ENCODE measurements at places on chromosomes 11 and 22.

- ATAC-seq = no peak
These were observed 22.6 kb downstream of the BUD13 start for GRCh38 chr11:116750070-116750718.

- ATAC-seq = no peak
These were observed 804.2 kb downstream of the NTM start for GRCh38 chr11:132174362-132175255.

- ATAC-seq = no peak
These were observed 36.8 kb downstream of the BRD1 start for GRCh38 chr22:49790912-49791311.

GRCh38 chr11:123856444-123856843 is 29.0 kb downstream of the TMEM225 start:
- ATAC-seq = no peak

DNA sequence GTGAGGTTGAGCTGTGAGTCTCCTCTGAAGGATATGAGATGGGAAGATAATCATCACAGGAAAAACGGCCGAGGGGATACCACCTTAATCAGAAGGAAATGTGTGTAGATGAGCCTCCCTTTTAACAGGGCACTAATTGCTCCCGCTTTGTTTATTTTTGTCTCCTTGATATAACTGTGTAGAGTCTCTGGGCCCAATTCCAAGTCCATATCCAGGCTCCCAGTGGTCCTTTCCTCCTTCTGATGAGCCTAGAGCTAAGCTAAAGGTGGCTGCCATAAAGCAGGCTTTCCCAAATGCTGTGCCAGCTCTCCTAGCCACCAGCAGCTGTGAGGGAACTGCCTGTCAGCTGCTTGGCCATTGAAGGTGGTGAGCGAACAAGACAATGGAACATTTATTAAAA is 17.1 kb upstream of the CCDC90B start:
- no peak for ATAC-seq

DNA sequence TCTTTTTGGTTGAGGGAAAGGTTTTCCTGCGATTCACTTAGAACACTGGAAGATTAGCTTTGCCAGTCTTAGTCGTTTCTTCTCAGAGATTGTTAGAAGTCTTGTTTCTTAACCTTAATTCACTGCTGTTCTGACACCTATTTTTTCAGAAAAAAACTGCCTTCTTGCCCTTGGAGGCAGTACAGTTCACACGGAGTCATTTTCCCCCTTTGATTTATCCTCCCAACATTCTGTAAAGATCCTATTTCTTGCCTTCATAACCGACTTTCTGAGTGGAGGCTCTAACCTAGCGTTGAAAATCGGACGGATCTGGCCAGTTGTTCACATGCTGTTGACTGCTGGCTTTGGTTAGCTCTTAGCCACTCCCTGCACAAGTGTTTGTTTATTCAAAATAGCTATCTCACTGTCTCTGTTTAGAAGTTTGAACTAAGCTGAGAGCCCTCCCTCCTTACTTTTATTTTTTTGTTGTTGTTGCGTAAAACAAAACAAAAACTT is 737 bp downstream of the BCL2L13 start:
- ATAC-seq = no peak

- peak; percentile 0 for ATAC-seq
These were observed 768 bp downstream of the LDHA start for GRCh38 chr11:18394928-18395734.

GRCh38 chr11:35588627-35589026 is 29.6 kb upstream of the FJX1 start:
- ATAC-seq = no peak

- no peak for ATAC-seq
These were observed 37.1 kb upstream of the SLC37A2 start for GRCh38 chr11:125025968-125026367.

GRCh38 chr11:39651857-39652461 is 1807.5 kb downstream of the LRRC4C start:
- peak; percentile 39 for ATAC-seq

- ATAC-seq = no peak
These were observed 5.4 kb downstream of the MYO18B start for GRCh38 chr22:25747245-25747944.

DNA sequence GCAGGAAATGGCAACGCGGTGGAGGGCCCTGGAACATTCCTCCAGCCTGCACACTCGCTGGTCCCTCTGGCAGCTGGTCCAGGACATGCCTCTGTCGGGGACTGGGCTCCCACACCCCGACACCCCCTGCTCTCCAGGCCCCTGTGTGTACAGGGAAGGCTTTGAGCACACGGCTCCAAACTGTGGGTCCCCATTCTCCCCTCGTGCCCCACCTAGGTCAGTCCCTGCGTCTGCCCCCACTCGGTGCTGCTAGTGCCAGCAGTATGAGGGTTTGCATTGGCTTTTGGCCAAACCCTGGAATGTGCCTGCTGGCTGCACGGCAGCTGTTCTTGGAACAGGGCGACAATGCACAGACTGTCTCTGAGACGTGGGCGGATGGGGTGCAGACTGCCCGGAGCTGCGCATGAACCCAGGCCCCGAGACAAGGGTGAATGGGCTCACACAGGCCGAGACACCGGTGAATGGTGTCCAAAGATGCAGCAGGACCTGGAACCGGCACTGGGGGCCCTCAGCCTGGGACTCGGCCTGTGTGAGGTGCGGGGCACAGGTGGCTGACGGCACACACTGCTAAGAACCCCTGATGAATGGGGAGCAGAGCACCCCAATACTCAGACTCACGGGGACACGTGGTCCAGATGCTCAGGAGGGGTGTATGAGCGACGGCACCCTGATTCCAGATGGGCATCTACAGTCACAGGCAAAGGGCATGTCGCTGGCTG is 7.5 kb upstream of the SYT8 start:
- ATAC-seq = no peak

DNA sequence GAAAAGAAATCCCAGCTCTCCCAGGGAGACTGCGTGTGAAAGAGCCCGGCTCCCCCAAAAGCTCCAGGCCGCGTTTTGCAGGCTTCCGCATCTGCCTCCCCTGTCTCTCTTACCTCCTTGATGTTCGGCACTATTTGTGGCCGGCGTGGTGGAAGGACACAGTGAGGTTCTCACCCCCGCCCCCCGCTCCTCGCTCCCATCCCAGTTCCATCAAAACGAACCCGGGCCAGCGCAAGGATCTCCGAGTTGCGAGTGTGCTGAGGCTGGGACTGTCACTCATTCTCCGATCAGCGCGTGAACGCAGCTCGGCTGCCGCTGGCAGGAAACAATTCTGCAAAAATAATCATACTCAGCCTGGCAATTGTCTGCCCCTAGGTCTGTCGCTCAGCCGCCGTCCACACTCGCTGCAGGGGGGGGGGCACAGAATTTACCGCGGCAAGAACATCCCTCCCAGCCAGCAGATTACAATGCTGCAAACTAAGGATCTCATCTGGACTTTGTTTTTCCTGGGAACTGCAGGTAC is at the start of gene NCAM1:
Gene NCAM1, plus strand, starts transcription at position 275 of the 523 bp plus-strand sequence.
- ATAC-seq = peak; percentile 17

GRCh38 chr11:56889986-56890385 is 98.7 kb upstream of the OR5AK2 start:
- no peak for ATAC-seq

GRCh38 chr11:3964056-3964455 is 108.6 kb downstream of the STIM1 start:
- ATAC-seq = no peak

DNA sequence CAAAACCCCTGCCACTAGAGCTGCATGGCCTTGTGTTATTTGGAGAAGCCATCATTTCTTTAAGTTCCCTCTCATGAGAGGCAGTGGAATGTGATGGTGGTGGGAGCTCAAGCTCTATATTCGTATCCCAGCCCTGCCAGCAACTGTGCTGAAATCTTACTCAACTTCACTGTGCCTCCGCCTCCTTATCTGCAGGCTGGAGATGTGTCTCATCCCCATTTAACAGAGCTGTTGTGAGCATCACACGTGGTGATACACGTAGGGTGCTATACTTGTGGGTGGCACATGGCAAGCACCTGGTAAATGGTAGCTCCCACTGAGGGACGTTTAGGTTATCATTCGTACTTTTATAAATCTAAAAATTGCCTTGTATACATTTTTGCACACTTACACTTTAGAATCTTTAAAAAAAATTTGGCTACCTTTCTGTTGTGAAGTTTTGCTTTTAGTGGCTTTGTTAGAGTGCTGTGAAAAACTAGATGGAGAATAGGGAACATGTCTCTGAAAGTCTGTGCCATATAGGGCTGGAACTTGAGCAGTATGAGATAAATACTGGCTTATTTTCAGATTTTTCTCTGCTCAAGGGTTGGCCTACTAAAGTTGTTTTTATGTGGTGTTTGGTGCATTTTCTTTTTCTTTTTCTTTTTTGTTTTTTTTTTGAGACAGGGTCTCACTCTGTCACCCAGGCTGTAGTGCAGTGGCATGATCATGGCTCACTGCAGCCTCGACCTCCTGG is 23.2 kb downstream of the TNRC6B start:
- ATAC-seq = no peak
